ENCODE measurements at places on chromosomes 2 and 18.

DNA sequence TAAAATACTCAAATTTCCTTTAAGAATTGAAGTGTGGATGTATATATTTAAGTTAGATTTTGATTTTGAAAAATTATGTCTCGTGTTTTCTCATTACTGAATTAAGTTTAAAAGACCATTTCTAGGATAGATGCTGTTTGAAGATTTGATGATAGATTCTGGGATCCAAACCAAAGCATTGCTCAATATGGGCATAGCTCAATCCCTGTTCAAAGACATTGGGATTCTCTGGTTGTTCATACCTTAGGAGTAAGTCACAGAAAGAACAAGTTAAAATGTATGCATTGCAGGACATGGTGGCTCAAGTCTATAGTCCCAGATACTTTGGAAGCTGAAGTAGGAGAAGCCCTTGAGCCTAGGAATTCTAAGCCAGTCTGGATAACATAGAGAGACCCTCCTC, 622.3 kb downstream of the ADCYAP1 start:
- no peak for DNase-seq

DNA sequence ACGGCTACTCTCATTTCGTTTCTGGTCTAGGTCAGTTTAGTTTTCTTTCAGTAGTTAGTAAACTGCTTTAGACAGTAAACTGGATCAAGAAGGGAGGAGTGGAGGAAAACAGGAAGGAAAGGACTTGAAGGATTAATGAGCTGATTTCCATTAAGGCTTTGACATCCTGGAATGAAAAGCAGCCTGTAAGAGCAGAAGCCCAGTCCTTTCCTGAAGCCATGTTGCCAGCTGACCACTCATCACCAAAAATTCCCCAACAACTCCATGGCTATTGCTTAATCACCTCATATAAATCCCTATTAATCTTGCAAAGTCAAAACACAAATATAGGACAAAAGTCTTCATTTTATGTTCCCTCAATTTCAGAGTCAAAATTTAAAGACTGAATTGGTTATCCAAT, 113.7 kb upstream of the ZFP36L2 start:
- no peak for DNase-seq

DNA sequence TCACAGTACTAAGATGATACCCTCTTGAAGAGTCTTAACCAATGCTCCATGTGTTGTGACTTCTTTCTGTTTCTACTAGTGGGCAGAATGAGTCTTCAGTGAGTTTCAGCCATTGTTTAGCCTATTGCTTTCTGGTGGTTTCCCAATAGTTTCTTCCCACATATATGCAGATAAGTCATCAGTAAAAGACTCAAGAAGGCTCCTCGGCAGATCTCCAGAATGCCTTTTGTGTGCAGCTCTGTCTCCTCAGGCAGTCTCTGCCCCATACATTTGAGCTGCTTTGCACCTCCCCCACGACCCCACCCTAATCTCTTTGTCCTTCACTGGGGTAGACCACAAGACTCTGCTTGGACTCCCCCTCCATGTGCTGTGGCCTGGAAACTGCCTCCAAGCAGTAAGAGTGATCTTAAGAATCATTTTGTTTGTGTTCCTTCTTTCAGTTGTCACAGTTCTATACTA, 71.6 kb upstream of the CHRNA1 start:
- no peak for DNase-seq

- DNase-seq = no peak
These were observed 130.5 kb downstream of the LPIN1 start for GRCh38 chr2:11876889-11877288.

DNA sequence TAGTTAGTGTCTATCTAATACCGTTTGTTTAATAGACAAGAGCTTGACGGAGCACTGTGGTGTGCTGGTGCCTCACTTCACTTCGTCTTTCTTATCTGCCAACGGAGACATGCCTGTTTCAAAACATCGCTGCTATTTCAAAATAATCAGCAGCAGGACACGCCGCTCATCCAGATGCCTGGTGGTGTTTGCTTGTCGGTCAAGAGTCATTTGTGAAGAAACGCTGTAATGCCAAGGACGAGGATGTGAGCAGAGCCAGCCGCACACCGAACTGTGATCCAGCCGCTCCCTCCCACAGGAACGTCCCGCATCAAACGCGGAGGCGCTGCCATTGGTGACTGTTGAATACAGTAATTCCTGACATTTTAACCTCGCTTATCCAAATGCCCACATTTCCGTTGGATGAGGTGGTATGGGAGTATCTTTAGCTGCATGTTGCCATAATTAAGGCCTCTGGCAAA, 432.4 kb downstream of the FBXO15 start:
- no peak for DNase-seq

DNA sequence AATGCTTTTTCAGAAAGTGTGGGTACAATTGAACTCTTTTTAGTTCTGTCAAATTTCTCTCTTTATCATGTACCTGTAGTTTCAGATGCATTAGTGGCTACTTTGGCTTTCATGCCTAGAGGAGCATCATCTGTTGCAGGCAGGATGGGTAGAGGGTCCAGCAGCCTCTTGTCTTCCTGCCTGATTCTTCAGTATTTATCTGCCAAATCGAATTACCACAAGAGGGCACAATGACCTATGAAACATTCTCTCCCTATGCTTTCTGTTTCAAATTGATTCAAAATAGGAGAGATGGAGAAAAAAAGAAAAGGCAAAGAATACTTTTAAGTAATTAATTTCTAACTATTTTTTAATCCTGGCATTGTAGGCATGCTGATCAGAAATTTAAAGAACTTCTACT, 477.2 kb downstream of the TRIB2 start:
- DNase-seq = peak; percentile 14

GRCh38 chr2:60725466-60725865, 30.6 kb upstream of the PAPOLG start:
- no peak for DNase-seq

DNA sequence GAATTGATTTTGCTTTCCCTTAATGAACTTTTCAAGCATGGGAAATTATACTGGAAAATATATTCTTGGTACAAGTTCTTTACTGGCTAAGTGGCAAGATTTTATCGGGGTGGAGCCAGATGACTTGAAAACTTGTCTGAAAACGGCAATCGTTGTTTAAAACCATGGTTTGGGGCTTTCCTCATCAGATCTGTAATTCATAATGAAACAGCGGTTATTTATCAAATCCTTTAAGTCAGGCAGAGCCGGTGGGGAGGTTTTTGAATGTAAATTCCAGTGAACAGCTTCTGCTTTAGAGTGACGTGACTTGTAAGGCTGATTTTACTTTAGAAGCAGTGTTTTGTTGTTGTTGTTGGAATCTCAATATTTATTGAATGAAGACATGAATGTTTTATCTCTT, 2.6 kb downstream of the SEC11C start:
- DNase-seq = no peak

- DNase-seq = no peak
These were observed 1552.9 kb upstream of the SLC39A10 start for GRCh38 chr2:194103941-194104659.

DNA sequence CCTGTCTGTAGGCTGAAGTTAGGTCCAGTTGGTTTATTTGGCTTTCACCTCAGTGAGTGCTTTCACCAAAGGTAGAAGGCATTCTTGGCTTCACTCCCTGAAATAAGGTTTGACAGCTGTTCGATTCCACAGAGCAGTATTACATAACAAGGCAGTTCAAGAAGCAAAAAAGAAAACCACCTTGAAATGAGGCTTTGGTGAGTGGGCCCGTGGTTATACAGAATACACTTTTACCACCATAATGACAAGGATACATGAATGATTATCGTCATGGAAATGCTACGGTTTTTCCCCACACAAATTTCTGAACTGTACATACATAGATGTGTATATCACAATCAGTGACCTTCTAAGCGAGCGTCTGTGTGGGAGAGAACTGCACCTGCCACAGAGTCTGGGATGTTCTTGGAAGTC, 80.0 kb upstream of the CHRNA1 start:
- DNase-seq = no peak

DNA sequence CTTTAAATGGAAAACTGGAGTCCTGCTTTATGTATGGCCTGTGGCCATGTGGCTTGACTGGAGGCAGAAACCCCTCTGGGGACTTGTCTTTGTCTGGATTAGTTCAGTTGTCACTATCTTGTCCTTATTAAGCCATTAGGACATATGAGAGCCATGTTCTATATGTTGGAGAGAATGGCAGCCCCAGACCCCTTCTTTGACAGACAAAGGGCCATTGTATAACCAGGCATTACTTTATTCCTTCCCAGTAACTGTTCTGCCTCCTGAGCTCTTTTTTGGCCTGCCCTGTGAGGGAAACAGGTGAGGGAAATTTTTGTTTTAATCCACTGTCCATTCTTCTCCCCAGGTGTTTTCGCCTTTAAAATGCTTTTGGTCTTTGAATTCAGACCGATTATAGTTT, 43.3 kb downstream of the FSHR start:
- DNase-seq = no peak

DNA sequence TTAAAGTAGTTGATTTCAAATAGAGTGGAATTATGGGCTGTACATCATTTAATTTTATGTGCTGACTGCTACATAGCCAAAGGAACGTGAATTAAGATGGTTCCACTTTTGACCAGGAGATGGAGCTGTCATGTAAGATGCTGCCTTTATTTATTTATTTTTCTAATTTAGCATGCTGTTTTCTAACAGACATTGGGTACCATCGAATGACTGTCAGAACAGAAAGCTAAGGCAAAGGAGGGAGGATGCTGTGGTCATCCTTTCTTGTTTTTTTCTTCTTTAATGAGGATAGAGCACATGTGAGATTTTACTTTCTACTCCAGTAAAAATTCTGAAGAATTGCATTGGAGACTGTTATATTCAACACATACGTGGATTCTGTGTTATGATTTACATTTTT, at the start of gene SCN2A:
TSS of gene SCN2A (plus strand) at position 185 of the 400 bp plus-strand sequence. CDS start 56,410 bp downstream, outside the sequence.
- peak; percentile 73 for DNase-seq

- no peak for DNase-seq
These were observed 28.1 kb downstream of the PTPN2 start for GRCh38 chr18:12855916-12856315.

GRCh38 chr18:34600874-34601656, 109.0 kb upstream of the DTNA start:
- no peak for DNase-seq

DNA sequence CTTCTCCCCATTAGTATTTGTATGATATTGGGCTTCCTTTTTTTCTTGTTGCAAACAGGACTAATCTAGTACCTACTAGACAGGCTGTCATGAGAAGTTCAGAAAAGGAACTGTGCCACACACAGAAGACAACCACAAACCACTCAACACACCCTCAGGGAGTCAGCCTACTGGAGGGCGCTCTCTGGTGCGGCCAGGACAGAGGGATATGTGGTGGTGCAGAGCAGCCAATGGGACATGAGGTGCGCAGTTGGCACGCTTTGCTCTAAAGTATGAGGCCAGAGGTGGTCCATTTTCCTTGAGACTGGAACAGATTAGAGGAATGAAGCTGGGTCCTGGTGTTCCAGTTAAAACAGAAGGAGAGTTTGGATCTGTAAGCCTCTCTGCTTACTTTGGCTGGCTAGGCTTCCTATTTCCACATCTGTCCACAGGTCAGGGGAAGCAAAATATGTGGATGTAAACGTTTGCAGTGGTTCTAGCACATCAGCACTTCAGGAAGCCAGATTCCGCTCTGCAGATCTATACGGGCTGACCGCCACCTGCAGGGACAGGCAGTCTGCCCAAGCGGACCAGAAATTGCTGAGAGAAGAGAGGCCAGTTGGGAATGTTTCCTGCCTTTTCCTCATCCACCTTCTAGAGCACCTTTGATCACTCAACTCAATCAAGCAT, 114.1 kb downstream of the GFPT1 start:
- DNase-seq = no peak

- DNase-seq = no peak
These were observed 41.2 kb downstream of the ASAP2 start for GRCh38 chr2:9247786-9248185.

DNA sequence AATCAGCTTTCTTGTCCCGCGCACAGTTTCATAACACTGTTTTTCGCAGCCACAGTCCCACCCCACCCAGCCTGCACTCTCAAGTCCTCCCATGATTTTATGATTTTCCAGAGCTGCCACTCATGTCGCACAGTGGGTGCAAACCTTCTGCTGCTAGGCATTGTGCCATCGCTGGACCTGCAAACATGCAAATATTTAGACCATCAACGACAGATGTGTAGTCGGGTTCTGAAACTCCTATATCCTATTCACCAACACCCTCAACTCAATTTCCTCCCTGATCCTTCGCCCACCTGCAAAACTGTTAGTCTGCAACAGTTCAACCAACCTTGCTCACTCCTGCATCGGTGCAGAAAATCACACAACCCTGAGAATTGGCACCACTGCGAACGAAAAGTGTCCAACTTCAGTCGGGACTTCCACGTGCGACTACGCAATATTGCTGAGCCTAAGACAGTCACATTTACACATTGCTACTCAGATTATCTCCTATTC, 871 bp upstream of the ALS2 start:
- DNase-seq = no peak

DNA sequence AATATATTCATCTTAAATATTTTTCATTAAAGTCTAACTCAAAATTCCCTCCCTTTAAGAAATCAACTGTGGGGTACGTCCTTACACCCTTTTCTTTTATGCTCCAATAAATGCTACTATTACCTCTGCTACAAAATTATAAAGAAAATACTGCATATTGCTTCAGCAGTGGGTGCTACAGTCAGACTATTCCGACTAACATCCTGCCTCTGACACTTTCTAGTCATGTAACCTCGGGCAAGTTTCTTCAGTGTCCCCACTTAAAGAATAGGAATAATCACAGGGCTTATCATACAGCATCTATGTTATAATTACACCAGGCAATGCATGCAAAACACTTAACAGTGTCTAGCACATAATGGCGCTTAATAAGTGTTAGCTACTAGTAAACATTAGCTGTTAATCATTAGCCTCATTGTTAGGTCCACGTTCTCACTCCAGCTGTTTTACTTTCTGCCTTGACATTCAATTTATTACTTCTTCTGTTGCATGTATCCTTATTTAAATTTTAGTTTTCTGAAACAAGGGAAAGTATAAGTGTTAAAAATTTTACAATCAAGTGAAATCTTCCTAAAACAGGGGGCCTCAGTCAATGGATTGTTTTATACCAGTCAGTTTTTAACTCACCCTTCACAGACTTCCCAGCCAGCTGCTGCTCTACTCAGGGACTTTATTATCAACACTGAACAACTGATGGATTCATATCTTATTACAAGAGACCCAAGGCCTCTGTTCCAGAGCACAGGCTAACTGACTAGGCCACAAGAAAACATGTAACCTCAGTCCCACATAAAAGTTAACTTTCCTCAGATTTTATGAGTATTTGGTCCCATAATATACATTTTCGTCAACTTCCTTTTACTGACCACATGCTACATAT, 54.0 kb downstream of the CLASP1 start:
- no peak for DNase-seq

GRCh38 chr2:100066246-100066645, 76.1 kb downstream of the AFF3 start:
- no peak for DNase-seq

- DNase-seq = no peak
These were observed 39.0 kb upstream of the STRN start for GRCh38 chr2:37005118-37005868.

DNA sequence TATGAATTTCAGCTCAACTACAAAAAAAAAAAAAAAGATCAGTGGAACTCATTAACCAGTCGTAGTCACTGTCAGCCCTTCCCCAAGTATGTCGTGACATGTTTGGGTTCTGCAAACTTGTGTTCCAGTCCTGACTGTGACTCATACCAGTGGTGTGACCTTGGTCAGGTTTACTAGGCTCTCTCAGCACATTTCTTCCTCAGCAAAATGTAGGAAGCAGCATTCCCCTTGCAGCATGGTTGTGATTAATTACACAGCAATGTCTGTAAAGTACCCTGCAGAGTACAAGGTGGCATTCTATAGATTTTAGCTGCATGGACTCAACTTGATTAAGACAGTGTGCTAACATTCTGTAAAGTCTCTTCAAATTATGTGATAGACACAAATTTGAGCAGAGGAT, 156.9 kb downstream of the LAMA1 start:
- DNase-seq = no peak
